ENCODE measurements at places on chromosomes 7 and 10.

GRCh38 chr10:128894641-128895040, 572.4 kb upstream of the MGMT start:
- no peak for DNase-seq

GRCh38 chr7:67894746-67895145, 898.1 kb downstream of the TYW1 start:
- DNase-seq, result no peak

DNA sequence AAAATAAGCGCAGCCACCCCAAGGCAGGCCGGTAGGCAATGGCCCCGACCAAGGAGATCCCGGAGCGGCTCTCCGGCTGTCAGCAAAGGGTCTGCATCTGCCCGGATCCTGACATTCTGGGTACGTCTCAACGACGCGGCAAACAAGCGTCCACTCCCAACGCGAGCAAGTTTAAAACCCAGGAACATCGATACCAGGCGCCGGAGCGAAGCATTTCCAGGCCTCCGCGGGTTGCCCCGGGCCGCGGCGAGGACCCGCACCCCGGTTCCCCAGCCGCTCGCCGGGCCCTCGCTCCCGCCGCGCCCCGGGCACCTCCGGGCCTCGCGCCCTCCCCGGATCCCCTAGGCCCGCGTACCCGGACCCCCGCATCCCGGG, 453 bp downstream of the URGCP start:
- peak; percentile 41 for DNase-seq

DNA sequence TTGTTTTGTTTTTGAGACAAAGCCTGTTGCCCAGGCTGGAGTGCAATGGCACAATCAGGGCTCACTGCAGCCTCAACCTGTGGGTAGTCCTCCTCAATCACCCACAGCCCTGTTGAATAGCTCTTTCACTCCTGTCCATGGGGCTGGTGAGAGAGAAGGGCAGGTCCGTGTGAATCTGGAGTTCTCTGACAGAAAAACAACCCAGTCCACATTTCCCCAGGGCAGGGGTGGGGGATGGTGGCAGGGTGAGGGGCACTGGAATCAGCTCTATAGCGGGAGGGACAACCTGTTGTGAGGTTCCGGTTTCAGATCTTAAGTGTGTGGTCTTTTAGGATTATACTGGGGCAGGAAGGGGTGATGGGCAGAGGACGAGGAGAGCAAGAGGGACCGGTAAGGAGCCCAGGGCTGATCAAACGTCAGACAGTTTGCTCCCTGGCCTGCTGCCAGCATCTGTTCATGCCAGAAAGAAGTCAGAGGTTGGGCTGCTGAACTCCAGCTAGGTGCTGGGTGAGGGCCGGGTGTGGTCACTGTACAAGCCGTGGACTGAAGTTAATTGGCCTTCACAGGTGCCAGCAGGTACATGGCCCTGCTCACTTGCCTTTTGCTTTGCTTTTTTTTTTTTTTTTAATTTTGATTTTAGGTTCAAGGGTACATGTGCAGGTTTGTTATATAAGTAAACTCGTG, 33.2 kb upstream of the MKRN1 start:
- DNase-seq, result no peak

GRCh38 chr10:119535305-119535704, 7.2 kb downstream of the RGS10 start:
- no peak for DNase-seq

DNA sequence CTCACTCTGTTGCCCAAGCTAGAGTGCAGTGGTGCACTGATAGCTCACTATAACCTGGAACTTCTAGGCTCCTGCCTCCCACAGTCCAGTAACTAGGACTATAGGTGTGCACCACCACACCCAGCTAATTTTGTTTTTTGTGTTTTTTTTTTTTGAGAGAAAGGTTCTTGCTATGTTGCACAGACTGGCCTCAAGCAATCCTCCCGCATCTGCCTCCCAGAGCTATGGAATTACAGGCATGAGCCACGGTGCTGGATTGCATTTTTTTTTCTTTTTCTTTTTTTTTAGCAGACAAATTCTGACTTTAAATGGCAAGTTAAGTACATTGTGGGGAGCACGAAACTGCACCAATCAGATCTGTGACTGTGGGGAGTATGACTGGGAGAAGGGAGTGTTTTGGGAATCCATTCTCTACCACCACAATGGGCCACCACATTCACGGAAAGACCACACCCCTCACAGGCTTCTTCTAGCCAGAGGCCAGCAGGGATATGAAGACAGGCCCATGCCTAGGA, 58.1 kb upstream of the MSMB start:
- no peak for DNase-seq

Measured in astrocyte (in vitro differentiated cells and primary cell).